Fibroblast of skin of left biceps (primary cell): ENCODE measurements at places on chromosomes 5 and 9.
A peak's percentile ranks its signal among the peaks of the same experiment; 100 is the strongest.

DNA sequence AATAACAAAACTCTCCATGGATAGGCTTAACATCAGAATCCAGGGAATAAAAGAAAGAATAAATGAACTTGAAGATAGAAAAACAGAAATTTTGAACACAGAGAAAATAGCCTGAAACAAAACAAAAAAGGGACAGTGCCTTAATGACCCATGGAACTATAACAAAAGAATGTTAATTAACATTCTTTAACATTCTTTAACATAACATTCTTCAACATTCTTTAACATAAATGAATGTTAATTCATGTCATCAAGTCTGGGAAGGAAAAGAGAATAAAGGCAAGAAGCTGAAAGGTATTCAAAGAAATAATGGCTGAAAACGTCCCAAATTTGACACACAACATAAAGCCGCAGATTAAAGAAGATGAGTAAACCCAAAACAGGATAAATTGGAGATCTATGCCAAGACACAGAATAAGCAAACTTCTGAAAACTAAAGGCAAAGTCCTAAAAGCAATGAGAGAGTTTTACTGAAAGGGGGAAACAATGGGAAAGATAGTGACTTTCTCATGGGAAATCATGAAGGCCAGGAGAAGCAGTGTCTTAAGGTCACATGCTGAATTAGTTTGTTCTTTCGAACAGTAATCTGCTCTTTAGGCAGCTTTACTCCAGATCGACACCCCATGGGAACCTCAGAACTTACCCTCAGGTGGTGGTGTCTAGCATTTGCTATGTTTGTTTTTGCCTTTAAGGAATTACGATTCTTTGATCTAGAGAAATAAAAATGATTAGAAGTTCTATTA is 483.0 kb downstream of the KDM4C start:
- DNase-seq: no peak

GRCh38 chr9:75027187-75028107 is 646 bp downstream of the CARNMT1 start:
- DNase-seq: no peak

DNA sequence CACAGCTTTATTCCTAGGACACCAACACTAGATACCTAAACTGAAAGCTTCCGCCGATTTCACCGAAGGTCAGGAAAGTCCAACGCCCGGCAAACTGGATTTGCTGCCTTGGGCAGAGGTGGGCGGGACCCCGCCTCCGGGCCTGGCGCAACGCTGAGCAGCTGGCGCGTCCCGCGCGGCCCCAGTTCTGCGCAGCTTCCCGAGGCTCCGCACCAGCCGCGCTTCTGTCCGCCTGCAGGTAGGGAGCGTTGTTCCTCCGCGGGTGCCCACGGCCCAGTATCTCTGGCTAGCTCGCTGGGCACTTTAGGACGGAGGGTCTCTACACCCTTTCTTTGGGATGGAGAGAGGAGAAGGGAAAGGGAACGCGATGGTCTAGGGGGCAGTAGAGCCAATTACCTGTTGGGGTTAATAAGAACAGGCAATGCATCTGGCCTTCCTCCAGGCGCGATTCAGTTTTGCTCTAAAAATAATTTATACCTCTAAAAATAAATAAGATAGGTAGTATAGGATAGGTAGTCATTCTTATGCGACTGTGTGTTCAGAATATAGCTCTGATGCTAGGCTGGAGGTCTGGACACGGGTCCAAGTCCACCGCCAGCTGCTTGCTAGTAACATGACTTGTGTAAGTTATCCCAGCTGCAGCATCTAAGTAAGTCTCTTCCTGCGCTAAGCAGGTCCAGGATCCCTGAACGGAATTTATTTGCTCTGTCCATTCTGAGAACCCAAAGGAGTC is at the start of gene CD274:
CD274 (plus strand) TSS at position 184 of the 733 bp plus-strand sequence. CDS start 5,572 bp downstream, outside the sequence.
- DNase-seq: peak; percentile 54

DNA sequence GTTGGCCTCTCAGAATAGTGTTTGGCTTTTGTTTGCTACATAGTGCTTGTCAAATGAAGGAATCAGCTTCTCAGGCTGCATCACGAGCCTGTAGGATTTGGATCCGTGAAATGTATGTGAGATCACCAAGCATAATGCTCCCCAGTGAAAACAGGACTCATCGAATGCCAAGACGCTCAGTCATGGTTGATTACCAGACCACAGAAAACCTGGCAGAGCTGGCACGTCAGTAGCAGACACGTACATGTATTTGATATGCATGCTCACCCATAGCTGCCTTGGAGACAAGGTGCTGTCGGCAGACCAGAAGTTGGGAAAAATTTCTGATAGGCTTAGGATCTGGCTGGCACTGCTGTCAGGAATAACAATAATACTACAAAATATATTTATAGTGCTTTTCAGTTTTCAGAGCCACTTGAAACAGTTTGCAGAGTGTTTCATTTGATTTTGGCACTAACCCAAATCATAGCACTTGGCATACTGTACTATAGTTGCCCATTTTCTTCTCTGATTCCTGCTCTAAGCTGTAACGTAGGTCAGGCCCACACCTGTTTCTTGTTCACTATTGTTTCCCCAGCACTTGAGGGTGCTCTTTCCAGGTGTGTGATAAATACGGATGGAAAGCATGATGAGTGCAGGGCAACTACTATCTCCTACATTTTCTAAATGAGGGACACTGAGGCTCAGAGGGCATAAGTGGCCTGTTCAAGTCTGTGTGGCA is 226.1 kb downstream of the NR3C1 start:
- DNase-seq: peak; percentile 70

- DNase-seq: no peak
Measured at GRCh38 chr5:141889282-141889871, 11.2 kb upstream of the PCDH1 start.

- DNase-seq: no peak
Measured at GRCh38 chr9:88891040-88891439, 100.2 kb upstream of the S1PR3 start.

DNA sequence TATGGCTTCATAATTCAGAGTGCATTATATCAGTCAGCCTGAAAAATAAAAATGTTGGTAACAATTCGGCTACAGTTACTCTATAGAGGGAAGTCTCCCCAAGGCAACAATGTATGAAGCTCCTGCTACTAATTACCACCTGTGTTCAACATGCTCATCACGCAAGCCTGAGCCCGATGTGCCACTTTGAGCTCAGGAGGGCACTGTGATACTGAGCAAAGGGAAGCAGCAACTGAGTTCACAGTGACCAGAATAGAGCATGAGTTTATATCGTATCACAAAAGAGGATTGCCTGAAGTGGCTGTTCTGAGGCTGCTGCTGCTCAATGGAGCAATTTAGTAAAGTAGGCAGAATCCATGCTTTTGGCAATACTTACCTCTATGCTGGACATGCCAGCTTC is 202.0 kb upstream of the HAPLN1 start:
- no peak for DNase-seq

- DNase-seq: no peak
Measured at GRCh38 chr9:74949859-74950855, 2.6 kb downstream of the C9orf40 start.

DNA sequence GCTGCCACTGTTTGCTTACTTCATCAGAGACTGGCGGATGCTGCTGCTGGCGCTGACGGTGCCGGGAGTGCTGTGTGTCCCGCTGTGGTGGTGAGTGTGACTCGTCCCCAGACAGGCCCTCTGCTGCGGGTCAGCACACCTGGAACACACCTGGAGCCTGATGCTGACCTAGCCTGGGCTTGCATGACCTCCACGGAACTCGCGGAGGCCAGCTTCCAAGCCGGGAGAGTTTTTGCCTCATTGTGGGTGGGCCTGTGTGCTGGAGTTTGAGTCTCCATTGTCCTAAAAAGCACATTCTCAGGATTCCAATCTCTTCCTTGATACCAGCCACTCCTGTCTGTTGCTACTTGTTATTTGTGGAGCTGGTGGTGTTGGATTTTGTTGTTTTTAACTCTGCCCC is 28.1 kb downstream of the SLC22A4 start:
- no peak for DNase-seq

DNA sequence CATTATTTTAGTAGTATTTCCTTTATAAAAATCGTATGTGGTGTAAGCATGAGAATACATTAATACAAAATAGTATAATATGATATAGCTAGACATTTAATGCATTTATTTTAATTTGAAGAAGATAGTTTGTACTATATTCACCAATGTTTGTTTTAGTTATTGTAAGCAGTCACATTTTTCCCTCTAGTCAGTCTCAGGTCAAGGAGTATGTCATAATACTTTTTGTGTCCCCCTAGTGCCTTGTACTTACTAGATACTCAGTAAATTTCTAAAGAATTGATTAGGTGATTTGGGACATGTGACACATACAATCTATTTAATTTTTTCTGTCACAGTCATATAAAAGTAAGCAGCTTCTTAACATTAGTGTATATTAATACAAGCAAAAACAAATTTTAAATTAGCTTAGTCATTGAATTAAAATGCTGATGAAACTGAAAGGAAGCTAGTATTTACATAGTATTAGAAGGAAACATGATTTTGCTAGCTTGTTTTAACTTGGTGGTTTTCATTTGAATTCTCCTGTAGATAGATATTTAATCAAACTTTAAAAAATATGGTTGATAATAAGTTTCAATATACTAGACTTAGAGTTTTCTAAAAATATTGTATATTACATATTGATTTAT is 242.2 kb downstream of the FER start:
- DNase-seq: no peak

- no peak for DNase-seq
Measured at GRCh38 chr5:37847978-37848425, 8.2 kb upstream of the GDNF start.
